Activated CD4-positive, alpha-beta T cell treated with anti-CD3 and anti-CD28 coated beads, Interleukin-2, Interleukin-6, amounts not matched to agents 100 ng/mL and 50 ng/mL, durations not matched to agents 16 hours and 8 hours (primary cell): ENCODE measurements at places on chromosomes 5 and 9.

GRCh38 chr5:100409660-100410151, 125.5 kb upstream of the FAM174A start:
- DNase-seq: no peak

DNA sequence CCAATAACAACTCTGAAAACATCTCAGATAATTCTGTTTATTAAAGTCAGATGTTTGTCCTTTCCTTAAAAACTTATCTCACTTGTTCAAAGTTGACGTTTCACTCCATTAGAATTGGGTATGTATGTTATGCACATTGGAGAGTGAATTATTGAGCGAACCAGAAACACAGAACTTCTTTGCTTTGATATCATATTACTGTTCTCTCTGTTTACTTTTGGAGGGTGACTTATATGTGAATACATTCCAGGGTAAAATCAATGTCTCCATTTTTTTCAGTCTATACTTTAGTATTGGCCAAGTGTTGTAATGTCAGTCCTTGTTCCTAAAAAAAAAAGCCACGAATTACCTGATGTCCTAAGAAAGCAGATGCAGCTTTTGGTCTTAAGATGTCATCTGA, 307.4 kb downstream of the CSNK1G3 start:
- DNase-seq: no peak

DNA sequence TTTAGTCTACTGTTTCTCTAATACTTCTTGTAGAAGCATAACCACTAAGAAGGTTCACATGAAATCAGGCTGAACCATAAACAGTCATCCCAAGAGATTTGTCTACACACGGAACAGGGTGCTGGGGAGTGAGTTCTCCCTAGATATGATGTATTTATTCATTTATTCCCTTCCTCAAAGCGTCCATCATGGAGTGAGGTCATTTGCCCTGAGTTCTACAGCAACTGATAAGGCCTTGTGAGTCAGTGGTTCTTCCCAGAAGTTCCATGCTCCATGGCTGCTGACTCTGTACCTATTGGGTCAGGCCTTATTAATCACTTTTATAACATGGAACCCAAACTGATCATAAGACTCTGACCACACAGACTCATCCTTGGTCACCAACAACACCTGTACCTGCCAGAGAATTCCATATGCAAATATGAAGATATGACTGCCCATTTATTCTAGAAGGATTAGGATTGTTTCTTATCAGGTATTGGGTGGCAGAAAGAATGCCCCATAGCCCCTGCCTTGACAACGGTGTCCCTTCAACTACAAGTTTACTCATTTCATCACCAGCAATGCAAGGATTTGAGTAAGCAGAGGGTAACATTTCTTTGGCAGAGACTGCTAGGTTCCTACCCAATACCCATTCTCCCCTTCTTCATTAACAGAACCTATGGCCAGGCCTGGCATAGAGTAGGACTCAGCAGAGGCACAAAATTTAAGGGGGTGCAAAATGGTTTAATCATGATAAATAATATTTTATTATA, 118.1 kb downstream of the LHFPL2 start:
- peak; percentile 19 for DNase-seq

DNA sequence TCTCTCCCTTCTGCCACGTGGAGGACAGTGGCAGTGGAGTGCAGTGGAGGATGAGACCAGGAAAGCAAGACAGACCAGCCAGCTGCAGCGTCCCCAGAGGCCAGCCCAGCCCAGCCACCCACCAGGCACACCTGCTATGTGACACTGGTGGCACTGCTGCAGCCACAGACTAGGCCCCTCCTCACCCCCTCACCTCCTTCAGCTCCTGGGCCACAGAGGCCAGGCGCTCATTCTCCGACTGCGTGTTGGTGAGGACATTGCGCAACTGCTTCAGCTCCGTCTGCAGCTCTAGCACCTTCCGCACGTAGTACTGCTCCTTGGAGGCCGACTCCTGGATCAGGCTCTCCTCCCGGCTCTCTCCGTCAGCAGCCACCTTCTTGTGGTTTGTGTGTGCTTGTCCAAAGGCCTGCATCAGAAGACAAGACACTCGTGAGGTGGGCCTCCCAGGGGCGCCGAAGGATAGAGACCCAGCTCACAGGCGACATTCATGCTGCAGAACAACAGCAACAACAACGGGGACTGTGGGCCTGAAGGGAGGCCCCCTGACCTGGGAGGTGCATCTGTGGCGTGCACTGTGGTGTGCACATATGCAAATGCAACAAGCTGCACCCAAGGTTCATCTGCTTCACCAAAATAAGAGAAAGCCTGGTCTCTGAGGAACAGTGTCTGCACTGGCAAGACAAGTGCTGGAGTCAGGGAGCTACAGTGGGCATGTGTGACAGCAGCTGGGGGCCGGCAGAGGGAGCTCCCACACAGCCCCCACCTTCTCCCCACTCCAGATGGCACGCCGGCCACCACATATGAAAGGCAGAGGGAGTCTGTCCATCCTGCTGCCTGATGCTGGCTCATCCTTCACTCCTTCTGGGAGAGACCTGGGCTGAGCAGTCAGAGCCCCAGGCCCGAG, 35.5 kb downstream of the BICD2 start:
- DNase-seq: no peak

DNA sequence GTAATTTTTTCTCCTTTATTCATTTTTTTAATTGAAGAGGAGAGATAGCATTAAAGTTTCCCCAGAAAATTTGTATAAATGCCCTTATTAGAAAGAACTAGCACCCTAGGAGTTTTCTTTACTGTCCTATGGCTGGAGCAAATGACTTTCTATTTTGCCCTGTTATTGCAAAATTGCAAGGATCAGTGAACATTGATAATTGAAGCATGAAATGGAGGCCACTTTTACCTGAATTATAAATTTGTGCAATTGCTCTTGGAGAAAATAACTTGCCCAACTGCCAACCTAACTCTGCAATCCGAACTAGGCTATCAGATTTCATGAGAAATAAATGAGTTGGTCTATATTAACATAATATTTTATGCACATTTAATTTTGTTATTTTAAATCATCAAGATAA, 111.9 kb downstream of the MTRR start:
- DNase-seq: no peak

DNA sequence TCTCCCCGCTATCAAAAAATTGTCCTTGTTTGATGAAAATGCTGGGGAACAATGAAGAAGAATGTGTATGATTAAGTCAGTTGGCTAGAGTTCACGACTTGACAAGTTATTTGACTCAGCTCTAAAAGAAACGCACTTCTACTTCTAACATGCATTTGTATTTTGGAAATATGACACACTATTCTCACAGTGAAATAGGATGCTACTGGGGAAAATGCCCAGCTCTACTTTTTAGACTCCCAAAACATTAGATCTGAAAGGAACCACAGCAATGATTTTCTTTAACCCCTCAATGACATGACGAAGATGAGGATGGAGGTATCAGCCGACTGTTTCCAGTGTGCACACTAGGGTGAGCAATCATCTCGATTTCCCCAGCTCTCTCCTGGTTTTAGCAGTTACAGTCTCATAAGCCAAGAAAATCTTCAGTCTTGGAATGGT, 83.6 kb upstream of the PCSK1 start:
- no peak for DNase-seq

DNA sequence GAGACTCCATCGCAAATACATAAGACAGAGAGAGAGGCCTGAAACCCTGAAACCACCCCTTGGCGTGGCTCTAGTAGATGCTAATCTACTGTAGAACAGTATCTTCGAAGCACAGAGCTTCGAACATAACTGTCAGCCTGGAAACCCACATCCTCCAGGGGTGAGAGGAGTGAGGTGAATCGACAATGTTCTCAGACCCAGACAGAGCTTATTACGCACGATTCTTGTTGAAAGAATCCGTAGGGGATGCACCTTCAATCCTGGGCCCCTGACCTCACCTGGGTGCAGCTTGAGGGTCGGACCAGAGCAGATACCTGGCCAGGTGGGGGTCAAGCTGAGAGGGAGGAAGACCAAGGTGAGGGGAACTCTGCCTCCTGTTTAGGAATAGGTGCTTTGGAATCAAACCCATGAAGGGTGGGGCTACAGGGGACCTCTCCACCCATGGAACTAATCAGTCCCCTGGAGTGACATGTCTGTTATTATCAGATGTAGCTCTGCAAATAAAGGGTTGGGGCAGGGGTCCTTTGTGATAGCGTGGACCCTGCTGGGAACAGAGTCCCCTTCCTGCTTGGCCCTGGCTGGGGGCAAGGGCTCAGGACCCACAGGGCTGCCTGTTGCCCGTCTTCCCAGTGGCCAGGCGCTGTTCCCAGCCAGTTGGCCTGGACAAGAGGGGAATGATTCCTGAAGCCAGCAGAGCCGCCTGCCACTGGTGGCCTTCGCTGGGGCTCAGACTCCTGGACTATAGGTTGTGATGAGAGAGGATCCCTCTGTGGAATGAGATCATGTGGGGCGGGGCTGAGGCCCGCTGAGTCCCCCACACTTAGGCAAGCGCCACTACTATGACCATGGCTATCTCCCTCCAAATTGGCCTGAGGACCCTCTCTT, 41.2 kb downstream of the DBH start:
- DNase-seq: peak; percentile 46

DNA sequence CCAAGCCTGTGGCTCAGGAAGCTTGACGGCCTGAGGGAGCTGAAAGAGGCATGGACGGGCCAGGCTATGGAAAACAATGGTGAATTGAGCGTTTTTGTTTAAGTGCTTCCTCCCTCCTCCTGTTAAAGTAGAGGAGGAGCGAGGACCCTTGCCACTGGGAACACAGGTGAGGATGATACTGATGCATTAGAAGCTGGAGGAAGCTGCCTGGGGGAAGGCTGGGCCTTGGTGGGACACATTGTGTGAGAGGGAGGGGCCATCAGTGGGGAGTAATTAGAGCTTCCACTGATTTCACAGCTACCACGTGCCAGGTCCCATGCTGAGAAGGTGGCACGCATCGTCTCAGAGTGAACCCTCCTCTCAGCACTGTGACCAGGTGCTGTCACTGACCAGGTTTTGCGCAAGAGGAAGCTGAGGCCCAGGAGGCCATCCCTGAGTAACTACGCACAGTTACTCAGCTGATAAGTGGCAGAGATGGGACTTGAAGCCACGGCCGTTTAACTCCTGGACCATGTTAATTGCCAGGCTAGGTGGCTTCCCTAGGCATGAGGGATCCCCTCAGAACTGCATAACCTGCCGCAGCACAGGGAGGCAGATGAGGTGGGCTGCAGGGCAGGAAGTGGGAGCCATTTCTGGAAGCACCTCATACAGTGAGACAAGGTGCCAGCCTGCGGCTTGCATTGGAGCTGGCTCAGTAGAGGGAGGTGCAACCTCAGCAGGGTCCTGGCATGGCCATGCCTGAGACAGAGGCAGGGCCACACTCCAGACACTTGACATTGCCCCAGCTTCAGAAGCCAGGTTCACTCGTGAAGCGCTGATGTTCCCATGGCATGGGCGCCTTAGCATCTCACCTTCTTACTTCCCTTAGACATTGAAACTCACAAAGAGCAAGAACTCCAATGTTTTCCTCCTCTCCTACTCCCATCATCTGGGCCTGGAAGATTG, 195.3 kb upstream of the MVB12B start:
- no peak for DNase-seq

DNA sequence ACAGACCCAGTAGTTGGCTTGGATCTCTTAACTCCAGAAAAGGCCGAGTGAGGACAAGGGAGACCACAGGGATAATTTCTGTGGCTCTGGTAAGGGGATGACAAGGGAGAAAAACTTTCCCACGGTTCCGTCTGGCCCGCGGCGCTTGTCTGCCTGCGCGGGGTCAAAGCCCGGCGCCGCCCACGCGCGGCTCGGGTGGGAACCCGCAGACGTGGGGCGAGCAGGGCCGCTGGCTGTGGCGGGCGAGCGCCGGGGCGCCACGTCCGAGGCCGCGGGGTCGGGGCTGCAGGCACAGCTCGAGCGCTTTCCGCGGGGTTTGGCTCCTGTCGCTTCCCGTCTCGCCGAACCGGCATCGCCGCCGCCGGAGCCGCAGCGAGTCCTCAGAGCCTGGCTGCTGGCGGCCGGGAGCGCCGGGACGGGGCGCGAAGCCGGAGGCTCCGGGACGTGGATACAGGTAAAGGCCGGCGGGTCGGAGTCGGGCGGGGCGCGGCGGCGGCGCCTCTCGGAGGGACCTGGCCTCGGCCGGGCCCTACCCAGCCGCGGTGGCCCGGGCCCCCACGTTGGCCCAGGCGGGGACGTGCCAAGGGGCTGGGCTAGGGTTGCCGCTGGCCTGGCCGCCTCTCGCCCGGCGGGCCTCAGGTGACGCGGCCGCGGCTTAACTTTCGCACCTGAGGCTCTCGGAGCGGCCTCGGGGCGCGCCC, at the start of gene RNF180:
Gene RNF180 (plus strand): TSS at position 344 of the 701 bp plus-strand sequence. CDS start 34,965 bp downstream, outside the sequence.
- DNase-seq: peak; percentile 1

DNA sequence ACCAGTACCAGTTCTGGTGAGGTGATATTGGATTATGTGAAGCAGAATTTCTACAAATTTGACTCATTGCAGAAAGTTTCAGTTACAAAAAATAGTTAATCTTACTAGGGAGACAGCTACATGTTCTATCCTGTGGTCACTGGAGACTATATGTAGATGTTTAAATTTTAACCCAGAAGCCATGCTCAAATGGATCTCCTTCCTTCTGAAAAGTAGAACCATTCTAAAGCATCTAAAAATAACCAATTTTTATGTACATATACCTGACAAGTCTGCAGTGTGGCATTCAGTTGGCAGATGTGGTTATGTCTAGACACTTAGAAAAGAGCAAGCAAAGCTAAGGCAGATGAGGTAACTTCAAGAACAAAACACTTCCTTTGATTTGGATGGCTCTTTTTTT, 65.5 kb upstream of the POU4F3 start:
- DNase-seq: no peak

DNA sequence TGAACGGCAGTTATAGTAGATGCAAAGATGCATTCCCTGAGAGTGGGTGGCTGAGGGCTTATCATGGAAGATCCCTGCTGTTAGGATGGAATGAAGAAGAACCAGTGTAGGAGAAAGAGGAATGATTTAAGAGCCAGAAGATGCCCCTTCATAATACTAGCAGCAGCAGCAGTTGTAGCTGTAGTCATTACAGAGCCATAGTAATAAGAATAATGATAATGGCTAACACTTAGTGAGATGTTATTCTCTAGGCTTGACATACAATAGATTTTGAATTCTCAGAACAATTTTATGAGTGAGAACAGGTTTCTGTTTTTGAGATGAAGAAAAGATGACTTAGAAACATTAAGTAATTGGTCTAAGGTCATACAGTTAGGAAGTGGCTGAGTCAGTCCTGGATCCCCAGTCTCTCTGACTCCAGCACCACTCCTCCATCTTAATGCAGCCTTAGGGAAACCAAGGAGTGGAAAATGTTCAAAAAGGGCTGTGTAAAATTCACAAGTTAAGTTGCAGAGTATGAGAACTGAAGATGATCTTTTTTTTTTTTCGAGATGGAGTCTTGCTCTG, 459.4 kb upstream of the SGCD start:
- DNase-seq: no peak

- DNase-seq: peak; percentile 71
Measured at GRCh38 chr5:80964919-80965318, 4.8 kb downstream of the RASGRF2 start.

GRCh38 chr5:54528633-54529209, 11.2 kb downstream of the SNX18 start:
- DNase-seq: no peak
